ENCODE measurements at places on chromosomes 6 and 20. TPM values are rescaled to one million over a fixed set of nuclear protein-coding genes. Genes with fewer than 3 reads are reported as not detected.

Gene SS18L1
- 19.5 TPM for total RNA-seq

Gene PRDM1
- total RNA-seq: 89.4 TPM

Gene PLG
- not detected for total RNA-seq

Gene NFYA
- 26.8 TPM for total RNA-seq

Gene OR12D3
- not detected for total RNA-seq

Gene PPP1R16B
- total RNA-seq: 156 TPM

Gene TEAD3
- total RNA-seq: 0.71 TPM
